ENCODE measurements at places on chromosomes 5 and 9.
A peak's percentile ranks its signal among the peaks of the same experiment; 100 is the strongest.

DNA sequence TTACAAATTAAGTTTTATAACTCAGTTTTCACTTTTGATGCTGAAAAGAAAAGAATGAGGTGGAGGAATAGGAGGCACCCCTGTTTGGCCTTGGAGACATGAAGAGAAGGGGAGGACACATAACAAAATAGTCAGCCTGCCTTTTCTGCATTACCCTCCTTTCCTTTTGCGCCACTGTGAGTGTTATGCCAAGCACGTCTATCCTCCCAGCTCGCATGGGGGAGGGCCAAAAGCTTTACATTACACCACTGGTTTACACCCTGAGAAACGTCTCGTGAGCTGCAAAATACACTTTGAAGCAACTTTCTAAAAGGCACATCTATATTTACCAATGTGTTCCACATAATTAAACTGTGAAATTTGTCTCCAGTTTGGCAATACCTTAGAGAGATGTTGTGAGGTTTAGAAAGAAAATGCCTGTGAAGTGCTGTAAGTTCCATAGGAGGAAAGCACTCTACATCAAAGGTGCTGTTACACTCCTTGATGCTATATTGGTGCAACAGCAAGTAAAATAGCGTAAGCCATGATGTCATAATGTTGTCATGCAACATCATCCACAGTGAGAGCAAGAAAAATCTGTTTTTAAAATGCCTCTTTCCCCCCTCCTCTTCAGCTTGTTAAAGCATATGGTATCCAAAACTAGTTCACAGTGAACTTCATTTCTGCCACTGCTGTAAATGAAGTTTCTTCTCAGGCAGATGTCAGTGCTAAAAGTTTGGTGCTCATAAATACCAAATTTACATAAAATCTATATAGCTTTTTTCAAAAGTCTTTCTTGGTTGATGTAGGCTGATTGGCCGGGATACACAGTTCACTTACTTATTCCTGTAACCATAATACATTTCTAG, 50.3 kb downstream of the CETN3 start:
- no peak overlapping the region for H3K4me3 ChIP-seq
- no peaks in the 10 kb centered on the region for H3K4me1 ChIP-seq
- H3K36me3 ChIP-seq: no peaks in the 10 kb centered on the region
- no peak for DNase-seq
- H3K27ac ChIP-seq: no peak overlapping the region
- peaks cover 2% of the 10 kb centered on the region for H3K27me3 ChIP-seq

- H3K4me3 ChIP-seq: no peak within 1 kb of the TSS
- no peaks in the 10 kb centered on the region for H3K36me3 ChIP-seq
- H3K27me3 ChIP-seq: peaks cover 11% of the 10 kb centered on the region
- DNase-seq: peak; percentile 13
- H3K4me1 ChIP-seq: no peaks in the 10 kb centered on the region
Measured at GRCh38 chr5:137735555-137736284, at the start of gene KLHL3. TSS of gene KLHL3 (minus strand) at chr5:137736089. CDS start at chr5:137735646, 443 bp downstream.

DNA sequence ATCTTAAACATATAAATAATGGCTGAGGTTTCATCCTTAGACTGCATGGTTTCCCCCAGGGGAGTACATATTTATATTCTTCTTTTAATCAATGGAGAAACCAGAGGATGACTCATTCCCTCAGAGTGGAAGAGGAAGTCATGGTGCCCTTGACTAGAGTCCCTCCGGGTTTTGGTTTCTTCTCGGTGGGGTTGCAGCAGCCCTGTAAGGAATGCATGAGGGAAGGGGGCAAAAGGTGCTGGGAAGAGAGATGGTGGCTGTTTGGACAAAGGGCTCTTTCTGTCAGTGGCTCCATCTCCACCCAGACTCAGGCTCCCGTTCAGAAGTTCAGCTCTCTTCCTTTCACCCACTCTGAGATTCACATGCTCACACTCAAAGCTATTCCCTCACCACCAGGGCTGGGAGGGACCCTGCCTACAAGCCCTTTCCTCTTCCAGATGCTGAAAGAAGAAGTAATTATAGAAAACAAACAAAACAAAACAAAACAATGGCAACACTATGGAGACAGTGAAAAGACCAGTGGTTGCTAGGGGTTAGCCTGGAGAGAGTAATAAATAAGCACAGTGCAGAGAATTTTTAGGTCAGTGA, 129.8 kb upstream of the IL12B start:
- peaks cover 33% of the 10 kb centered on the region for H3K27me3 ChIP-seq
- no peak for DNase-seq
- H3K4me3 ChIP-seq: peak overlapping the region; percentile 28
- peak overlapping the region; percentile 13 for H3K27ac ChIP-seq

DNA sequence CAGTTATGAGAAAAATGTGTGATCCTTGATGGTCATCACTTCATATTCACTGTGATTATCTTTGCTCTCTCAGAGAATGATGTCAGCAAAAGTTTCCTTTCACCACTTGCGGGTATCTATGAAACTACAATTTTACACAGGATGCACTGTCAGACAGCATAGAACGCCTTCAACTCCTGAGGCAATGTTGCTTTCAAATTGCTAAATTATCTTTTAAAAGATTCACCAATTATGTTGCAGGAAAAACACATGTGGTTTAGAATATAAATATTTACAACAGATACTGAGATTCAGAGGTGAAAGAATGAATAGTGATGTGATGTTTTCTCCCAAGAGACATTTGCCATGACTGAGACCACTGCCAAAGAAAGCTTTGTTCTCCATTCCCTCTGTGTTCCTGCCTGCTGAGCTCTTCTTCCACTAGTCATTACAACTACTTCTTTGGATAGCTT, 879.8 kb upstream of the DMAC1 start:
- H3K4me3 ChIP-seq: no peak overlapping the region
- H3K36me3 ChIP-seq: no peaks in the 10 kb centered on the region
- H3K27me3 ChIP-seq: peaks cover 2% of the 10 kb centered on the region
- no peak for DNase-seq
- no peaks in the 10 kb centered on the region for H3K4me1 ChIP-seq

DNA sequence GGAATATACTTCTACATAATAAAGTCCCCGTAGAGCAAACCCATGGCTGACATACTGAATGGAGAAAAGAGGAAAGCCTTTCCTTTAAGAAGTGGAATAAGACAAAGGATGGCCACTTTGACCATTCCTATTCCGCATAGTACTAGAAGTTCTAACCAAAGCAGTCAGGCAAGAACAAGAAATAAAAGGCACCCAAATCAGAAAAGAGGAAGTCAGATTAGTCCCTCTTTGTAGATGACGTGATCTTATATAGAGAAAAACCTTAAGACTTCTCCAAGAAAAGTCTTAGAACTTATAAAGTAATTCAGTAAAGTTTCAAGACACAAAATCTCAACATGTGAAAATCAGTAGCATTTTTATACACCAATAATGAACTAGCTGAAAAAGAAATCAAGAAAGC, 133.9 kb downstream of the GIN1 start:
- no peak overlapping the region for H3K27ac ChIP-seq
- peaks cover 20% of the 10 kb centered on the region for H3K36me3 ChIP-seq
- no peaks in the 10 kb centered on the region for H3K4me1 ChIP-seq
- DNase-seq: no peak
- no peaks in the 10 kb centered on the region for H3K27me3 ChIP-seq
- no peak overlapping the region for H3K4me3 ChIP-seq

GRCh38 chr5:308672-309271, 12.7 kb upstream of the AHRR start:
- no peak overlapping the region for H3K27ac ChIP-seq
- no peaks in the 10 kb centered on the region for H3K4me1 ChIP-seq
- DNase-seq: no peak

- DNase-seq: no peak
- H3K4me3 ChIP-seq: no peak overlapping the region
- no peak overlapping the region for H3K27ac ChIP-seq
- H3K36me3 ChIP-seq: no peaks in the 10 kb centered on the region
- no peaks in the 10 kb centered on the region for H3K27me3 ChIP-seq
Measured at GRCh38 chr9:17795744-17796143, 216.9 kb downstream of the SH3GL2 start.

DNA sequence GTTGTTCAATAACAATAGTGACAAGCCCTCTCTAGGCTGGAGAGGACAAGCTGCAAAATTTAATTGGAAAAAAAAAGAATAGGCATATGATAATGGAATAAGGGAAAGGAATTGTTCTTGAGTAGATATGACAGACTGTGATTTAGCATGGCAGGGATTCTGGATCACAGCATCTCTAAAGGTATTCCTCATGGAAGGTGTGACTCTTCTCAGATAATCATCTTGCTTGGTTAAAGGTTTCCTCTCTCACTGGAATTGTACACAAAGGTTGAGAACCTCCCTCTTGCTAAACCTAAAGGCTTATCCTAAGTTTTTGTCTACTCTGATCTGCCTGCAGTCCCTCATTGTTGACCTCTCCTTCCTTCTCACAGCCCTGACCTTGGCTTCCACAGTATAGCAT, 31.6 kb downstream of the ELOVL7 start:
- H3K4me1 ChIP-seq: no peaks in the 10 kb centered on the region
- no peaks in the 10 kb centered on the region for H3K36me3 ChIP-seq
- H3K27me3 ChIP-seq: peaks cover 10% of the 10 kb centered on the region

DNA sequence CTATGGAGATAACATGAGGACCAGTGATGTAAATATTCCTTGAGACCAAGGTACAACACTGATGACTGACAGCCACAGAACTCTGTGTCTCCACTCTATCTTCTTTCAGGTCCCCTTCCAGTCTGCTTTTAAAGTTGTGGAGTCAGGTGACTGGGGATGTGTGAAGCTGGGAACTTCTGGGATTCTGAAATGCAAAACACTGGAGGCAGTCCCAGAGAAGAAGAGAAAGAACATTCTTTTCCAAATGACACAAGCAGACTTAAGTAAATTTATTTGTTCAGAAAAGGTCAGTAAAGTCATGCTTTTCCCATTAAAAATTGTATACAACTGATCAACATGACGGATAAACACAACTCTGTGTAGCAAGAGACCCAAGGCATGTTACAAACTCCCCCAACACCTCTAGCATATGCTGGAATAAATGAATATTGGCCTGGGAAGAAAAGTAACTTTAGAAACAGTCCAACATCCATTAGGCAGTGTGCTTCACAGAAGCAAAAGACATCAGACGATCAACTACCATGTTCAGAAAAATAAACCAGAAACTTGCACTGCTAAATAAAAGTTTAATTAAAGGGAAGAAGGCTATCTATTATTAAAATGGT, 92.4 kb upstream of the IFNK start:
- no peak overlapping the region for H3K4me3 ChIP-seq
- H3K27ac ChIP-seq: no peak overlapping the region

DNA sequence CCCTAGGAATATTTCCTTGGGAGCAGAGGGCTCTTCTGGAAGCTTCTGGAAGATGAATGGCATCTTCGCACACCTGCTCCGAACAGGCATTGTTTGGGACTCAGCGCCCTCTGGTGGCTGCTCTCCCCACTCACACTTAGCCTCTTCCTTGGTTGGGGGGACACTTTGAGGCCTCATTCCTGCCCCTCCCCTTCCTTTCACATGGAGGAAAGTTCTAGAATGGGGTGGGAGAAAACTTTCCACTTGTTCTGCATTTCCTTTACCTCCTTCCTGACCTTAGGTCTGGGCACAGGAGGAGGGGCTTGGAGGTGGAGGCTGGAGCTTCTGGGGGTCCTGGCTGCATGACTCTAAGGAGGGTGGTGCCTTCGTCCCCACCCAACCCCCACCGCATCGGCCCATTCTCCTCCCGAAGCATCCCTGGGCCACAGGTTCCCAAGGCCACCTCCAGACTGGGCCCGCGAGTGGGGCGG, 19.3 kb upstream of the SMIM32 start:
- peaks cover 3% of the 10 kb centered on the region for H3K27me3 ChIP-seq
- no peak overlapping the region for H3K27ac ChIP-seq
- no peaks in the 10 kb centered on the region for H3K36me3 ChIP-seq
- peak; percentile 8 for DNase-seq

DNA sequence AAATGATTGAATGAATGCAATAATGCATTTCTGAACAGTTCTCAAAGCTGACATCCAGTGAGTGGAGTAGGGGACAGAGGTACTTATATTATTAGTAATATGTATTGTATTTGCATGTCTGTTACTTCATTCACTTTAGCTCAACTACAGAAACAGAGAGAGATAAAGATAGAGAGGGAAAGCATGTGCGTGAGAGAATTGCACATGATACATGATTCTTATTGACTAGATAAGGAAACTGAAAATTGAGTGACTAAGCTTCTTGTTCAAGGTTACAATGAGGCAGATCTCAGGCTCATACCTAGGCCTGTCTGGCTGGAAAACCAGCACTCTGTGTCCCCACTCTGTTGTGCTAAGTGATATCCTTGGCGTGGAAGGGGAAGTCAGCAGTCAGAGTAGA, 337.7 kb upstream of the KLF4 start:
- no peaks in the 10 kb centered on the region for H3K27me3 ChIP-seq
- H3K4me1 ChIP-seq: no peaks in the 10 kb centered on the region
- no peak for DNase-seq
- no peak overlapping the region for H3K27ac ChIP-seq
- H3K36me3 ChIP-seq: no peaks in the 10 kb centered on the region

DNA sequence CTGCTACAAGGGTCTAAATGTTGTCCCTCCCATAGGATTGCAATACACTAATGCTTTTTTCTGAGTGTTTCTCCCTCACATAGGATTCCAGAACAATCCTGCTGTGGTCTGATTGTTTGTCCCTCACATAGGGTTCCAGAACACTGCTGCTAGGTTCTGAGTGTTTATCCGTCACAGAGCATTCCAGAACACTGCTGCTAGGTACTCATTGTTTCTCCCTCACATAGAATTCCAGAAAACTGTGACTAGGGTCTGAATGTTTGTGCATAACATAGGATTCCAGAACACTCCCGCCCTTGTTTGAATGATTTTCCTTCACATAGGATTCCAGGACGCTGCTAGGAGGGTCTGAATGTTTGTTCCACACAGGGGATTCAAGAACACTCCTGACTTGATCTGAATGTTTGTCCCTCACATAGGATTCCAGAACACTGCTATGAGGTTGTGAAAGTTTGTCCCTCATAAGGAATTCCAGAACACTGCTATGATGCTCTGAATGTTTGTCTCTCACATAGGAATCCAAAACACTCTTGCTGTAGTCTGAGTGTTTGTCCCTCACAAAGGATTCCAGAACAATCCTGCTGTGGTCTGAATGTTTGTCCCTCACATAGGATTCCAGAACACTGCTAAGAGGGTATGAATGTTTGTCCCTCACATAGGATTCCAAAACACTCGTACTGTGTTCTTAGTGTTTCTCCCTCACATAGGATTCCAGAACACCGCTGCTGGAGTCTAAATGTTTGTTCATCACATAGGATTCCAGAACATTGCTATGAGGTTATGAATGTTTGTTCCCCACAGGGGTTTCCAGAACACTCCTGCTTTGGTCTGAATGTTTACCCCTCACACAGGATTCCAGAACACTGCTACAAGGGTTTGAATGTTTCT, 213.5 kb downstream of the FOXD4L6 start:
- no peak overlapping the region for H3K4me3 ChIP-seq
- H3K27ac ChIP-seq: no peak overlapping the region
- H3K36me3 ChIP-seq: peaks cover 2% of the 10 kb centered on the region
- H3K4me1 ChIP-seq: no peaks in the 10 kb centered on the region

DNA sequence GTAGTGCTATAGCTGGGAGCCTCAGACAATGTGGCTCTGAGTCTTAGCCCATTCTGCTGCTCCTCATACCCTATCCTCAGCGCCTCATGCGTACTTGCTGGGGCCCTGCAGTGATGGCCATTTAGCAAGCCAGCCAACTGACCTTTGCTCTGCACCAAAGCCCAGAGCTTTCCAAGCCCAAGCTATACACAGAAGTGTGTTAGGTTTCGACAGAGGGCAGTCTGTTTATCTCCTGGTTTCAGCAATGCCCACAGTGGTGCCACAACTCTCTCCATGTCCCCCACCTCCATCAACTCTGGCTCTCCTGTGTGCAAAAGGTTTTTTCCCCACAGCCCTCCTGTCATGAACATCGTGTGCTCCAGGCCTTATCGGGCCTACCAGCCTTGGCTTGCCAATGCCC, 16.9 kb downstream of the GNG10 start:
- no peak overlapping the region for H3K4me3 ChIP-seq
- no peak for DNase-seq
- no peaks in the 10 kb centered on the region for H3K4me1 ChIP-seq
- no peaks in the 10 kb centered on the region for H3K27me3 ChIP-seq
- H3K27ac ChIP-seq: no peak overlapping the region
